Esophagus muscularis mucosa (tissue), 4 donors: ENCODE measurements at places on chromosomes 3 and 15. TPM values are rescaled to one million over a fixed set of nuclear protein-coding genes. Genes with fewer than 3 reads are reported as not detected.

GRCh38 chr15:23565395-23566070, at the start of gene MKRN3:
Gene MKRN3, plus strand, starts transcription at chr15:23565674. Its CDS starts 109 bp downstream, at chr15:23565783.
- H3K4me1 ChIP-seq, result no peaks in the 10 kb centered on the region
- DNase-seq, result no peak
- peak within 1 kb of the TSS; percentile 34 for H3K4me3 ChIP-seq
- peak within 1 kb of the TSS; percentile 10 for H3K27ac ChIP-seq
- H3K36me3 ChIP-seq, result no peaks in the 10 kb centered on the region

DNA sequence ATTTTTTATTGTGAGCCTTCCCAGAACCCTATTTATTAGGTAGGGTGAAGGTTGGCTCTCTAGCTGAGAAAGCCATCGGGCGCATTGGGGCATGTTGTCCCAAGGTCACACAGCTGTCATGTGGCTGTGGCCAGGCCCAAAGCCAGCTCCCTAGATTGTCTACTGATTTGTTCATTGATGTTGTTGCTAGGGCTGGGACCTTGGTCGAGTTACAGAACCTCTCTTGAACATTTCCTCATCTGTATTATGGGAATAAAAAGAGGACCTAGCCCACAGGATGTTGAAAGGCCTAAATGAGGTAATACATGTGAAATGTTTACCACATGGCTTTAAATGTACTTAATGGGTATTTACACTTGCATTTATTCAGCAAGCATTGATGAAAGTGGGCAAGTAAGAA, 252.5 kb downstream of the SUCLG2 start:
- peaks cover 18% of the 10 kb centered on the region for H3K36me3 ChIP-seq
- H3K27me3 ChIP-seq, result no peaks in the 10 kb centered on the region
- H3K27ac ChIP-seq, result no peak overlapping the region

- no peak overlapping the region for H3K27ac ChIP-seq
- no peak for DNase-seq
- no peak overlapping the region for H3K4me3 ChIP-seq
- H3K27me3 ChIP-seq, result peaks cover 11% of the 10 kb centered on the region
- no peaks in the 10 kb centered on the region for H3K4me1 ChIP-seq
Measured at GRCh38 chr15:75809986-75810750, 33.1 kb upstream of the UBE2Q2 start.

DNA sequence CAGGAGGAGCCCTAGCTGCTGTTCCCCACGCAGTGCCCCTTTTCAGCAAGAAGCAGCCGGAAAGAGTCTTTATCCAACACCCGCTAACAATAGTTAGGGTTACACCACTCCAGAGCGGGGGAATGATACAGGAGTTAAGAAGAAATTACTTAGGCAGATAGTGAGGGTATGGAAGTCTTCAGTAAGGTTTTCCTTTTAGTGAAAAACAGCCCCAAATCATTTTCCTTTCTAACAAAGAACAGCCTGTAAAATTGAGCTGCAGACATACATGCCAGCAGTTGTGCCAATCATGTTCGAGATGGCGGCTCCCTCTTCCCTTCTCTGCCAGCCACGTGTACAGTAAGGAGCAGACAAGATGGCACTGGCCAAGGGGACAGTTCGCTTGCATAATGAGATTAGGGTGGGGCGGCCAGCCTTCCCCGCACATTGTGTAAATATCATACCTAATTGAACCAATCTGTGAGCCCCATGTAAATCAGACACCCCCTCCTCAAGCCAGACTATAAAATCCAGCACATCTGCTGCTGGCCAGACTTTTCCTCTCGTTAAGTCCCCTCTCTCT, 18.5 kb upstream of the SENP5 start:
- H3K27me3 ChIP-seq, result no peaks in the 10 kb centered on the region
- no peak overlapping the region for H3K4me3 ChIP-seq
- no peak overlapping the region for H3K27ac ChIP-seq
- no peak for DNase-seq
- no peaks in the 10 kb centered on the region for H3K4me1 ChIP-seq
- H3K36me3 ChIP-seq, result no peaks in the 10 kb centered on the region

- no peaks in the 10 kb centered on the region for H3K36me3 ChIP-seq
- H3K27me3 ChIP-seq, result no peaks in the 10 kb centered on the region
- DNase-seq, result no peak
- H3K4me3 ChIP-seq, result no peak overlapping the region
- H3K27ac ChIP-seq, result no peak overlapping the region
Measured at GRCh38 chr3:161149529-161149928, 44.4 kb upstream of the B3GALNT1 start.

GRCh38 chr15:64566629-64567427, 106.5 kb downstream of the ZNF609 start:
- H3K4me1 ChIP-seq, result peaks cover 48% of the 10 kb centered on the region
- H3K4me3 ChIP-seq, result no peak overlapping the region
- H3K27ac ChIP-seq, result no peak overlapping the region
- no peaks in the 10 kb centered on the region for H3K36me3 ChIP-seq
- H3K27me3 ChIP-seq, result no peaks in the 10 kb centered on the region

DNA sequence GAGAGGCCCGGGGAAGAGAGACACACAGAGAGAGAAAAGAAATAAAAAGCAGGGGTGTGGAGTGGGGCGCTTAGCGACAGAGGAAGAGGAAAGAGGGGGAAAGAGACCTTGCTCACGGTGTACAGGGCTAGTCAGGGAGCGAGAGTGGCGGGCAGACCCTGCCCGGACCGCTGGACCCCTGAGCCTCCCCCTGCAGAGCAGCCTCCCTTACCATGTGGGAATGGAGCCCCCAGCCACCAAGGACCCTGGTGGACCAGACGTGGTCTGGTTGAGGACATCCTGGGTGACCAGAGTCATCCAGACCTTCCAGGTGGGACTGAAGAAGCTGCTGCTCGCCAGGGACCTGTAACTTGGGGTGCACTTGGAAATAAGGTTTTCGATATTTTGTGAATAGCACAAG, 129.6 kb downstream of the CHSY1 start:
- no peaks in the 10 kb centered on the region for H3K27me3 ChIP-seq
- DNase-seq, result no peak
- no peaks in the 10 kb centered on the region for H3K36me3 ChIP-seq
- no peak overlapping the region for H3K4me3 ChIP-seq

DNA sequence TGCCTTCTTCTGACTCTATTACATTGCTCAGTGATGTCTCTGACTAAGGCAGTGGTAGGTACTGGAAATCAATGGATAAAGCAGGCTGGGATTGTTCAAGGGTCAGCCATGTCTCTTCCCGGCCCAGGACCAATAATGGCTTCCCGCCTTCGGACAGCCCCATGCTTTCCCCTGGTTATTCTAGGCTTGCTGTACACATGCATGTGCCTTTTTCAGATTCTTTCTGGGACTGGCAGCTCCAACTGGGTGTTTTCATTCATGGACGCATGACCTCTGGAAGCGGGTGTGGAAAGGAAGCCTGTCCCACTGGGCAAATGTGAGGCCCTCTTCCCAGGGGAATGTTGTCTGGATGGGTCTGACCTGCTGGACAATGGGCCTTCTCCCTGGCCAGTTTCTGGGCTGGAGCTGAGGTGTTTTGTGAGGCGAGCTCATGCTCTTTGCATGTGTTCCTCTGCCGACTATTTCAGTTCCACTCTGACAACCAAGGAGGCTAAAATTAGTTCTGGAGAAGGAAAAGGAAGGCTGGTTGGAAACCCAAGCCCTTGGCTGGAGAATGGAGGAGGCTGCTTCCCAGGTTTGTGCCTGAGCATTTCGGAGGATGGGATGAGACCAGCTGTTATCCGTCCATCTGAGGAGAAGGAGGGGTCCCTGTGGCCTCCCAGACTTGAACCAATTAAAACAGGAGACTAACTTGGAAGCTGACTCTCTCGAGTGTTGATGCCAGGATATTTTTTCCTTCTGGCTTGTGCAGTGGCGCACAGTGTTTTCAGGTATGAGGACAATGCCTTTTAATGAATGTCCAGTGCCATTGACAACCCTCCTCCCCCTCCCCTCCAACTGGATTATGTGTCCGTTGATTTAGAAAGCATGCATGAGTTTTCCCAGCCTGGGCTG, 6.9 kb downstream of the ACVR2B start:
- peak; percentile 90 for DNase-seq
- peak overlapping the region; percentile 45 for H3K27ac ChIP-seq
- no peaks in the 10 kb centered on the region for H3K36me3 ChIP-seq
- H3K4me3 ChIP-seq, result no peak overlapping the region
- peaks cover 42% of the 10 kb centered on the region for H3K4me1 ChIP-seq

ABI3BP gene
- 58.1 TPM for total RNA-seq

- H3K4me1 ChIP-seq, result peaks cover 21% of the 10 kb centered on the region
- H3K4me3 ChIP-seq, result no peak overlapping the region
- H3K27ac ChIP-seq, result no peak overlapping the region
- H3K36me3 ChIP-seq, result no peaks in the 10 kb centered on the region
- no peak for DNase-seq
Measured at GRCh38 chr15:69790632-69791031, 307.1 kb downstream of the TLE3 start.

DNA sequence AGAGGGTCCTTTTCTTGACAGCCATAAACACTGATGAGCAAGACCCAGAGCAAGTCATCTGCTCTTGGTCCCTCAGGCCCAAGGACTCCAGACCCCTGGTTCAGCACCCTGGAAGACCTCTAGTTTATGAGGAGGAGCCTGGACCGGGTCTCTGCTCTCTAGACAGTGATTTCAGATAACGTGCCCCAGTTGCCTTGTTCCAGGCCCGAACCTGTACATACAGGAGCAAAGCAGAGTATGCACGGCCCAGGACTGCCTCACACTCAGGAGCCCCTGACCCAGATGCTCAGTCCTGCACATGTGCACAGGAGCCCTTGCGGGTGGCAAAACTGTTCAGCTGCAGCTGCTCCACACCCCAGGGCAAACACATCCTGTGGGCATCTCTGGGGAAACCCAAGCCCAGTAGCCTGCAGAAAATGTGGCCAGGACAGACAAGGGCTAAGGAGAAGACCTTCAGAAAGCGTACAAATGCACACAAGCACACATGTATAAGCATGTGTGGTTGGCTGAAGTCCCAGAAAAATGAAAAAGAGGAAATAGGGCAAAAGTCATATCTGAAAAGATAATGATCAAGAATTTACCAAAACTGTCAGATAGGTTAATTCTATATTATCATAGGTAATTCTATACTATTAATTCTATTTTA, 59.9 kb upstream of the CORO2B start:
- no peaks in the 10 kb centered on the region for H3K27me3 ChIP-seq
- no peak for DNase-seq
- no peak overlapping the region for H3K4me3 ChIP-seq
- peaks cover 24% of the 10 kb centered on the region for H3K4me1 ChIP-seq

MKRN3 gene
- total RNA-seq, result 0.65 TPM

- no peak for DNase-seq
- no peaks in the 10 kb centered on the region for H3K4me1 ChIP-seq
- H3K36me3 ChIP-seq, result no peaks in the 10 kb centered on the region
- no peak overlapping the region for H3K4me3 ChIP-seq
Measured at GRCh38 chr15:40500568-40501330, 30.0 kb downstream of the CHST14 start.

GRCh38 chr3:50255251-50255615, 13.7 kb upstream of the SEMA3B start:
- H3K4me3 ChIP-seq, result no peak overlapping the region
- H3K4me1 ChIP-seq, result peaks cover 91% of the 10 kb centered on the region
- peaks cover 43% of the 10 kb centered on the region for H3K36me3 ChIP-seq

DNA sequence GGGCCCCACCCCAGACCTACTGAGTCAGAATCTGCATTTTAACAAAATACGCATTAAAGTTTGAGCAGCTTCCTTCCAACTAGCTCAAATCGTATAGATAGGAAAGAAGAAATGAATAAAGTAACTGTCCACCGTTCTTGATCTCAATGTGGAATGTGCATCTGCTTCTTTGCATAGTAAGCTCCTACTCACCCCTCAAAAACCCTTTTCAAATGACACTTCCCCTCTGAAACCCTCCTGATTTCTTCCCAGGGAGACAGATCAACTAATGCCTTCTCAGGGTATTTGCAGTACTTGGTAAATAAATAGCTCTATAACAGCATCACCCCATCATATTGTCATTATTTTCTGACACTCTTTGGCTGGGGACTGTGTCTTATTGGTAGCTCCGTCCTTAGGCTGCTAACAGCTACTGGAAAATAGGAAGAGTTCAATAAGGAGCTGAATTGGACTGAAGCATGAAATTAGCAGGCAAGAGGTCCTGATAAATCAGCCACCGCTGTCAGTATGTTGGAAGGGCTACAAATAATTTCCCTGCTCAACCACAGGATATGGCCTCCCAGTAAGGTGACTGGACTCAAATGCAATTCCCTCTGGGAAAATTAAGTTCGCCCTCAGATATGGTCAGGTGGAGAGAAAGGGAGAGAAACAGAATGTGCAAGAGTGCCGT, 10.2 kb downstream of the OXTR start:
- no peaks in the 10 kb centered on the region for H3K36me3 ChIP-seq
- no peak overlapping the region for H3K27ac ChIP-seq
- no peaks in the 10 kb centered on the region for H3K4me1 ChIP-seq
- H3K27me3 ChIP-seq, result no peaks in the 10 kb centered on the region

GRCh38 chr15:50943638-50944037, 35.2 kb downstream of the AP4E1 start:
- H3K36me3 ChIP-seq, result peaks cover 34% of the 10 kb centered on the region
- no peak overlapping the region for H3K27ac ChIP-seq
- H3K4me1 ChIP-seq, result no peaks in the 10 kb centered on the region
- DNase-seq, result no peak
- no peak overlapping the region for H3K4me3 ChIP-seq
- no peaks in the 10 kb centered on the region for H3K27me3 ChIP-seq

DNA sequence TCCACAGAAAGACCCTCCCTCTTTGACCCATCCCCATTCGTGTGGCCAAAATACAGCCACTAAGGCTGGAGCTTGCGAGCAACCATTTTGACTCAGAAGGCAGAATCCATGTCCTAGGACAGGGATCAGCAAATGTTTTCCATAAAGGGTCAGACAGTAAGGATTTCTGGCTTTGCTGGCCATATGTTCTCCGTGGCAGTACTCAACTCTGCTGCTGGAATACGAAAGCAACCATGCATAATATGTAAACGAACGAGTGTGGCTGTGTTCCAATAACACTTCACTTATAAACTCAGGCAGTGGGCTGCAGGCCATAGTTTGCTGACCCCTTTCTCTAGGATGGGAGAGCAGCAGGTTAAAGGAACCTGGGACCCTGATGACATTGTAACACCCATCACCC, 77.6 kb upstream of the WNT5A start:
- no peaks in the 10 kb centered on the region for H3K27me3 ChIP-seq
- DNase-seq, result no peak
- H3K4me3 ChIP-seq, result no peak overlapping the region
- H3K36me3 ChIP-seq, result no peaks in the 10 kb centered on the region

- peak overlapping the region; percentile 77 for H3K27ac ChIP-seq
- no peaks in the 10 kb centered on the region for H3K27me3 ChIP-seq
- H3K36me3 ChIP-seq, result no peaks in the 10 kb centered on the region
- no peak for DNase-seq
- H3K4me3 ChIP-seq, result no peak overlapping the region
Measured at GRCh38 chr15:62782896-62783295, 259.7 kb upstream of the TPM1 start.

AGBL1 gene
- total RNA-seq, result not detected
